Upper lobe of right lung (tissue), 1 donor: ENCODE measurements at places on chromosomes 1 and 21.

DNA sequence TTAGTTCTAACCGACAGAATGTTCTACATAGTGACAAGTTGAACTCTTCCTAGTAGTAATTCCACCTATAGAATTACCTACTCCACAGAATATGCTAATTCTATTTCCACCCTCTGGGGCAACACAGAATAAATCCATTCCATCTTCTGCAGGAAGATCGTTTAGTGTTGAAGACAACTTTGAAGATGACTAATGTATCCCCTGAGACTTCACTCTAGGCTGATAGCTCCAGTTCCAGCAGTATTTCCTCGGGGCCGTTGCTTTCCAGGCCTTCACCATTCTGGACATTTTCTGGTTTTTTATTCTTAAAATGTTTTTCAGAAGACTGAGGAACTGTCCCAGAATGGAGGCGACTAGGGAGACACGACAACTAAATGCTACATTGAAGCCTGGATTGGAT lies 61.0 kb upstream of the CSF1 start:
- no peak for DNase-seq

GRCh38 chr1:170932236-170932635 lies 3.1 kb upstream of the MROH9 start:
- DNase-seq: no peak

- DNase-seq: no peak
These were observed 125.3 kb upstream of the GREM2 start for GRCh38 chr1:240737298-240737697.

DNA sequence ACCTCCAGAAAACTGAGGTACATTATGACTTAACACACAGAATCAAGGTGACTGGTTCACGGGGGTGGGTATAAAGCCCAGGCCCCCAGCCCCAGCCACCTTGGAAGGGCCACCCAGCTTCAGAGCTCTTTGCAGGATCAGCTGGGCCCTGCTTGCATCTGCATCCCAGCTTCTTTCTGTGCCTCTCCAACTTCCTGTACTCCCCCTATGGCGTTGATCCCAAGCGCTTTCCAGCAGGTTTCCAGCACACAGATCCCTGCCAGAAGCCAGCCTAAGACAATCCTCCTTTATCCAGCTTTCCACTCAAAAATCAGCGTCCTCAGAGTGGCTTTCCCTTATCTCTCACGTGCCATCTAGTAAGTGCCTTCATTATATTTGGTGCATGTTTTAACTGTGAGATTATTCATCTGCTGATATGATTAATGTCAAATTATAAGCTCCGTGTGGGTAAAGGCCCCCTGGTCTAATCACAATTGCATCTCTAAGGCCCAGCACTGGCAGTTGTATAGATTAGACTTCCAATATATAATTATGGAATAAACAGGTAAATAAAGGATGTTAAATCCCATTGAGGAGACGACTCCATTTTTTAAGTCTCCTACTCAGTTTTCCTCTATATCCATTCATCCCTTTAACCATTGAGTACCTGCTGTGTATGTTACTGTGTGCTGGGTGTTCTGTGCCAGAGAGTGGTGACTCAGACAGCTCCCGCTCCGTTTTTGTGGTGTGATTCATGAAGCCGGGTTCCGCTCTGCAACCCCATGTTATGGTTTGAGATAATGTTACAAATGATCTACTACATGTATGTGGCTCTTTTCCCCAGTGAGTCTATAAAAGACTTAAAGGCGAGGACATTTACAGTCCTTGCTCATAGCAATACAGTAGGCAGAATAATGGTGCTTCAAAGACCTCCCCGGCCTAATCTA lies 387.6 kb downstream of the PCP4 start:
- no peak for DNase-seq

DNA sequence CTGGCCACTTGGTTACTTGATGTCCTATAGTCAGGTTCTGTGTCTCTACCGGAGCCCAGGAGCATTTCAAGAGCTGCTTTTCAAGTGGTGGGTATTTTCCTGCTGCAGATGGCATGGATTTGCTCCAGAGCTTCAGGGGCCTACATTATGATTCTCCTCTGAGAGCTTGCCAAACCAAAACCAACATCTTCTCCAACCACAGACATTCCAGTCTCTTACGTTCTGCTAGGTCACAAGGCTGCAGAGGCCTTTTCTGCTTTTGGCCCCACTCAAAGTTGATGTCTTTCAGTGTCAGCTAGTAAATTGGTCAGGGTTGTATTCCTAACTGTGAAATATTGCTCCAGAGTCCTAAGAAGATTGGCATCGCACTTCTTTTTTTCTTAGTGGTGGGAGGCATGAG lies 14.7 kb upstream of the AQP10 start:
- DNase-seq: no peak

DNA sequence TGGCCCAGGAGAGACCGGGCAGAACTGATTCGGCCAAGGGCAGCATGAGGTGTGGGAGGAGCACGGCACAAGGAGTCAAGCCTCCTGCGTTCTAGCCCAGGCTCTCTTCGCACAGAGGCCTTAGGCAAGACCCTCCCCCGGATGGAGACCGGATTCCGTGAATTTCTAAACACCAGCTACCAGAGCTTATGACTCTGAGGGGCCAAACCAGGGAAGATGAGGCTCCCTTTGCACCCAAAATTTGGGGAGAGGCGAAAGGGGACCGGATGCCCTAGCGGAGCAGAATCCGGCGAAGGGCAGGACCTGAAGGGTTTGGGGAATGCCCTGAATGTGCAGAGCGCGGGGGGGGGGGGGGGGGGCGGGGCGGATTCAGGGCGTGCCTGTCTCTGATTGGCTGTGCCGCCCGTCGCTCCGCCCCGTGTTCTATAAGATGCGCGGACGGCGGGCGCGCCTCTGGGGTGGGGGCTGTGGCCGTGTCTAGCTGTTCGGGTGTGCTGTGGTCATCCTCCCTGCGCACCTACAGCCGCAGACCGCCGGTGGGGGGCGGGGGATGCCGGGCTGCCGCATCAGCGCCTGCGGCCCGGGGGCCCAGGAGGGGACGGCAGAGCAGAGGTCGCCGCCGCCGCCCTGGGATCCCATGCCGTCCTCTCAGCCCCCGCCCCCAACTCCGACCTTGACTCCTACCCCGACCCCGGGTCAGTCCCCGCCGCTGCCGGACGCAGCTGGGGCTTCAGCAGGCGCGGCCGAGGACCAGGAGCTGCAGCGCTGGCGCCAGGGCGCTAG lies at the start of gene TRNP1:
TRNP1 (plus strand) TSS at position 456 of the 783 bp plus-strand sequence; CDS start at position 551, 95 bp downstream.
- peak; percentile 86 for DNase-seq

- DNase-seq: no peak
These were observed 1214.9 kb downstream of the PLA2G4A start for GRCh38 chr1:188043536-188044245.

DNA sequence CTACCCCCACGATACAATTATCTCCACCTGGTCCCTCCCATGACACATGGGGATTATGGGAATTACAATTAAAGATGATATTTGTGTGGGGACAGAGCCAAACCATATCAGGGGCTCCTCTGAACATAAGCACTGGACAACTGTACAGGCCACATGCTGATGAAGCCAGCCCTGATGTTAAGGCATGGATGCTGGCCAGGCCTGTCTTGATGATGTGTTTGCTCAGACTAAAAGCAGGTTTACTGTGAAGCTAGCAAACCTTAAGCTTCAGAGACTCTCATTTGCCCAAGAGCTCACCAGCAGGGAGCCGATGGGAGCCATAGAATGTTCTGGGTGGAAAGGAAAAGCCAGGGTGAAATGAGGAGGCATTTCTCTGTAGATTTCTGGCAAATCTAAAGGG lies 135.3 kb upstream of the KCNK1 start:
- no peak for DNase-seq

DNA sequence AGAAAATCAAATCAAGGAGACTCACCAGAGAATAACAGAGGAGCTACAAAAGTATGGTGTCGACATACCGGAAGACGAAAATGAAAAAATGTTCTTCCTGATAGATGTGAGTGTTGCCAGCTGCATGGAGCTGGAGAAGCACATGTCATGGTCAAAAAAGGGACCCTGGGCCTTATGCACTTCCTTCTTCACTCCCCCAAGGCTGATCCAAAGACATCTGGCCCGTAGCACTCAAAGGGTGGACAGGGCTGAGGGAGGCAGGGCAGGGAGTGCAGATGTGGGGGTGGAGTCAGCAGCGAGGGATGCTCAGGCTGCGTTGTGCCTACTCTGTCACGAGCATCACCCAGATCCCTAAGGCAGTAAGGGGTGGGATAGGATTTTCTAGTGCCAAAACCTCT lies 19.4 kb downstream of the MX1 start:
- DNase-seq: no peak

GRCh38 chr1:39572379-39573096 lies 4.1 kb downstream of the PABPC4 start:
- DNase-seq: no peak

- DNase-seq: no peak
These were observed 5.2 kb upstream of the DMRTB1 start for GRCh38 chr1:53454019-53454418.

GRCh38 chr1:222068937-222069336 lies 327.0 kb upstream of the DUSP10 start:
- DNase-seq: no peak

DNA sequence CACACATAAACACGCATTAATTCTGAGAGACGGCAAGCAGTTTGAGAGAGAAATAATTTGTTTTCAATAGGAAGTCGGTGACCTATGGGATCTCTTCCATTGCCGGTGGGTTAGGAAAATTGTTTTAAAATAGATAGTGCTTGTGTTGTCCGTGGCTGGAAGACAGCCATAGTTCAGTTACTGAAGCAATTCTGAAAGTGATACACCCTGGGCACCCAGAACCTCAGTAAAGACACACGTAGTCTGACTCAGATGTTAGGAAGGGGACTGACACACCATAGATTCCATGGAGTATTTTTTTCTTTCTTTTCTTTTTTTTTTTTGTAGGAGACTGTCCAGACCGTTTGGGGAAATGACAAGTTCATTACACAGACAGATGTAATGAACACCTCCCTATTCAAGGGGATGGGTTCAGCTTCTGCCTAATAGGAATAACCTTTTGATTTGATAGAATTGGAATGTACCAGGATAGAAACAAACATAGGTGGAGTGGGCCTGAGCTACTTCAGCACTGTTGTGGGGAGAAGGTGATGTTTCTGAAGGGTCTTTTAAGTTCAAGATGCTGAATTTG lies 1.6 kb downstream of the C1orf21 start:
- DNase-seq: no peak

DNA sequence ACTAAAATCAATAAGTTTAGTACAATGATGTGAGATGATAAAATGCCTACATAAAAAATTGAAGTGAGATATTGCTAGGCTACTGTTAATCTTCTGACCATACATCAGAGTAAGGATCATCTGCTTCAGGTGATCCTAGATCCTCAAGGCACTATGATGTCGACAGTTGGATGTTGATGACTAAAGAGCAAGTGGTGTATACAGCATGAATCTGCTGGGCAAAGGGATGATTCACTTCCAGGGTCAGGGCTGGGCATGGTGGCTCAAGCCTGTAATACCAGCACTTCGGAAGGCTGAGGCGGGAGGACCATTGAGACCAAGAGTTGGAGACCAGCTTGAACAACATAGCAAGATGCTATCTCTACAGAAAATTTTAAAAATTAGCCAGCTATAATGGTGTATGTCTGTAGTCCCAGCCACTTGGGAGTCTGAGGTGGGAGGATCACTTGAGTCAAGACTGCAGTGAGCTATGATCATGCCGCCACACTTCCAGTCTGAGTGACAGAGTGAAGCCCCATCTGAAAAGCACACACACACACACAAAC lies 24.6 kb downstream of the NUF2 start:
- no peak for DNase-seq

DNA sequence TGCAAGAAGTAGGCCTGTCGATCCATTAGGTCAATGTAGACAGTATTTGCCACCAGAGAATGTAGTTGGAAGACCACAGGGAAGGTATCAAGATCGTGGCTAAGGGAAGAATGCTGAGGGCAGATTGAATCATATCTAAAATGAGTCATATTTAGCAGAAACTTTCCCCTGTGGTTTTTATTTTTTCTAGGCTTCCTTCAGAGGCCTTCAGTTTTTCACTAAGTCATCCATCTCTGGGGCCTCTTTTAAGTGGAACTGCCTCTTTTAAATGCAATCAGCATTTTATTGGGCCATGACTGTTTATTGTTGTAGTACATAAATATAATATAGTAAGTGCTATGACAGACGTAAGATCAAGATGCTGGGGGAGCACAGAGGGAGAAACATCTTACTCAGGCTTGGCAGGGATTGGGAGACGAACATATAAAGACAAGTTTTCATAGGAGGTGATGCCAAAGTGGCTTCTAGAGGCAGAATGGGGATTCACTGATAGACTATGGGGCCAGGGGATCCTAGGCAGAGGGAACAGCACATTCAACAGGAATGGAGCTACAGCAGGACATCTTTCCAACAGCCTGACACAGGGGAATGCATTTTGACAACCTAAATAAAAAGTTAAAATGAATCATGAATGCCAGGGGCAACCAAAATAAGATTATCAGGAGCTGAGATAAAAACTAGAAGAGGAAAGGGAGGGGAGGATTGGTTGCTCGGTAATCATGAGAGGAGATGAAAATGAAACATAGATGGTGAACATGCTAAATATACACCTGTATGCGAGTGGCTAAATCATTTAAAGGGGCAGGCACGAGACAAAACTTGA lies 20.1 kb downstream of the UBE2U start:
- no peak for DNase-seq

GRCh38 chr1:5156416-5157120 lies 502.2 kb downstream of the AJAP1 start:
- DNase-seq: no peak

- no peak for DNase-seq
These were observed 406.1 kb downstream of the PRDM2 start for GRCh38 chr1:14106126-14106525.

DNA sequence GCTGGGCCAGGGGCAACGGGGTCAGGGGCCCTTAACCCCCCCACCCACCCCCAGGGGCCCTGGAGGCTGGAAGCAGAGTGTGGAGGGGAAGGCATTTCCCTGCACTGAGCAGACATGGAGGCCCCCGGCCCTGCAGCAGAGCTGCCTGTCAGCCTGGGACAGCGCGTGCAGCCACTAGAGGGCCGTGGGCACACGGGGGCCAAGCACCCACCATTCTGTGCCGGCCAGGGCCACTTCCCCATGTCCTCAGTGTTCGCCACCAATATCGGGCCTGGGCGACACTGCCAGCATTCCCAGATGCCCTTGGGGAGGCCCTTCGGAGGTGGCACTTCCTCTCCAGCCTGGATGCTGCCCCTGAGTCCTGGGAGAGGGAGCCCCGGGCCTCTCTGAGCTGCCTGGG lies 23.2 kb upstream of the ARHGEF16 start:
- no peak for DNase-seq

DNA sequence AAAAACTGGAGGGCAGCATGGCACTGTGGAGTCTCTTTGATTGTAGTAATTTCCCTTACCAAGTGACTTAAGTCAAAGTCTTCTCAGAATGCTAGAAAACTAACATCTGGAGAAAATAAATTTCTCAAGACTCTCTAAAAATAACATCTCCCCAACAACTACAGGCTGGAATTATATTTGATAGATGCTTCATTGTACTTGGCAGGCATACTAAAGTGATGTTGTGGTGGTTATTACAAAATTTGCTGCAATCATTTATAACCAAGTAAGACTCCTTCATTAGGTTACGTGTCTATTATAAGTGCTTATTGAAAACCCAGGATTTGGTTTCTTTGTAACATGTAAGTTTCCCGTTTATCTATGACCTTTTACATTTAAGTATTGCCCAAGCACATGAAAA lies 132.9 kb upstream of the NRIP1 start:
- no peak for DNase-seq

GRCh38 chr1:180261030-180261429 lies 31.0 kb downstream of the LHX4 start:
- DNase-seq: no peak

GRCh38 chr1:53637511-53638359 lies 101.2 kb downstream of the GLIS1 start:
- DNase-seq: peak; percentile 35
